Liver (tissue), 10 donors: ENCODE measurements at places on chromosomes 5 and 9. TPM values are rescaled to one million over a fixed set of nuclear protein-coding genes. Genes with fewer than 3 reads are reported as not detected.

LMX1B gene
- not detected for total RNA-seq

- DNase-seq, result peak; percentile 23
Observed at GRCh38 chr5:133390416-133391353, 221.7 kb downstream of the FSTL4 start.

- DNase-seq, result no peak
Observed at GRCh38 chr5:179199246-179199645, 139.1 kb downstream of the ZNF354C start.

- DNase-seq, result no peak
Observed at GRCh38 chr5:111348661-111349329, 124.6 kb downstream of the CAMK4 start.

BAAT gene
- total RNA-seq, result 167 TPM

GRCh38 chr5:168852329-168852728, 273.2 kb upstream of the PANK3 start:
- no peak for DNase-seq

DNA sequence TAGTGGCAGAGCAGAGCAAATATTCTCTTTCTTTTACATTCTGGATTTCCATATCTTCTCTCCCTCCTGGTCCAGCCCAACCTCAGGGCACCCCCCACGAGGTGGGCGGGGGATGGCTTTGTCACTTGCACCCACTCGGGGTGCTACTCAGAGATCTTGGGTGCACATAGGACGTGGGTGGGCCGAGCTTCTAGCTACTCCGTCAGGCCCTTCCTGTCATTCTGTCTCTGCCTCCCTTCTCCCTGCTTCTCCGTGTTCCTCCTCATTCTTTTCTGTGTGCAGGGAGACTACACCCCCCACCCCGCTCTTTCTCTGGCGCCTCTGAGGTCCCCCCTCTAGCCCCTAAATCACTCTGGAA, 19.5 kb downstream of the PCDHGC5 start:
- no peak for DNase-seq

DNA sequence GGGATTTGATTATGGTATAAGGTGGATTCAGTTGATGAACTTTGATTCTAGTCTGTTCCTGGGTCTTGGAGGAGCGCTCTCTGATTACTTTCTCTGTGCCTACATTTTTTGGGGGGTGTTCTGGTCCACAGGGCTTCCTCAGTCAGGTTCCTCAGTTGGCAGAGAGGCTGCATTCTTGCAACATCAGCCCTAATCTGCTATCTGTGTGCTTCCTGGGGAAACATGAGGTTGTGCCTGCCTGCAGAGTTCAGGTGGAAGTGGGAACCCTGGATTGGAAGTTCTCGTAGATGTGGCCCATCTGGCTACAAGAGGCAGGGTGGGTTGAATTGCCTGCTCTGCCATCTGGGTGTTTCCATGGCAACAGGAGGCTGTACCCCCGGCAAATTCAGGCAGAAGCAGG, 24.5 kb downstream of the POLK start:
- no peak for DNase-seq

TAF11L5 gene
- not detected for total RNA-seq

- DNase-seq, result no peak
Observed at GRCh38 chr5:6780802-6781391, 67.7 kb downstream of the TENT4A start.

- DNase-seq, result no peak
Observed at GRCh38 chr5:9716838-9717281, 86.7 kb upstream of the TAS2R1 start.

DNA sequence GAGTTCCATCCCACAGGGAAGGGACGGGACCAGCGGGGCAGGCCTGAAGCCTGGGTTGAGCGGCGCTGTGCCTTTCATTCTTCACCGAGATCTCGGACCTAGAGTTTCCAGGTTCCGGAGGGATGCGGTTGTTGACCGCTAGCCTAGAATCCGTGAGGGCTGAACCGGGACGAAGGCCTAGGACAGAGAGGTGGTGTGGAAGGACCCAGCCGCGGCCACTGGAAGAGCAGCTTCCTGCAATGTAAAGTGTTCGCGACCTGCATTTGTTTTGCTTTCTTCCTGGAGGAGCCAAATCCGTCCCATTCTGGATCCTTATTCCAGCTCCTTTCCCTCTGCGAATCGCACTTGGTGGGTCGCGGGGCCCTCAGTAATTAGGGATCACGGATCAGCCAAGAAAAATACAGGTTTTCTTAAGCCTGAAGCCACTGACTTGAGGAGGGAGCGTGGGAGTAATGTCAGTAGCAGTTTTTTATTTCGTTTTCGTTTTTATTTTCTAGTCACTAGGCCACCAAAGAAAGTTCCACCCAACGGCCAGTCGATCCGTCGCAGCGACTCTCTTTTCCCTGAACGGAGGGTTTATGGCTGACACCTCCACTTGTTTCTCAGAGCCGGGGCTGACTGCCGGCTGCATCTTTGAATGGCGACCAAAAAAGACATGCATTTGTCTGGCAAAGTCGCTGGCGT, 48.6 kb downstream of the ANXA2R start:
- no peak for DNase-seq

DNA sequence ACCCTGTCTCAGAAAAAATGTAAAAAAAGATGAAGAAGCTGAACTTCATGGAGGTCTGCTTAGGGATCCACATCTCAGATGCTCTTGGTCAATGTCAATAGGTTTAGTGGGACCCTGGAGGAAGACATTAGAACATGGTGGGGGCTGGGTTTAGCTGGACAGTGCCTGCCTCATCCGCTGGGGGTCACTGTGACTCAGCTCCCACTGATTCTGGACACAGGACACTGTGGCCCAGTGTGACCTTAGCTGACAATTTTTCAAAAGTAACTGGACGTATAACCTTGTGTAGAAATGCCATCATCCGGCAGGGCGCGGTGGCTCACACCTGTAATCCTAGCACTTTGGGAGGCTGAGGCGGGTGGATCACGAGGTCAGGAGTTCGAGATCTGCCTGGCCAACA, 7.3 kb upstream of the HNRNPAB start:
- peak; percentile 34 for DNase-seq

- DNase-seq, result no peak
Observed at GRCh38 chr5:96790961-96791504, 16.7 kb downstream of the ERAP1 start.

SGTB gene
- 3.2 TPM for total RNA-seq

PAEP gene
- total RNA-seq, result not detected

GRCh38 chr9:79824265-79824664, 252.5 kb downstream of the TLE4 start:
- DNase-seq, result no peak

FBP2 gene
- not detected for total RNA-seq

- DNase-seq, result no peak
Observed at GRCh38 chr5:107476783-107477182, 194.0 kb downstream of the EFNA5 start.

- no peak for DNase-seq
Observed at GRCh38 chr5:127577458-127577857, 60.0 kb downstream of the PRRC1 start.

- DNase-seq, result no peak
Observed at GRCh38 chr5:89560696-89561095, 677.7 kb upstream of the MEF2C start.

- peak; percentile 45 for DNase-seq
Observed at GRCh38 chr9:100427366-100428263, 672 bp downstream of the MSANTD3 start.

GRCh38 chr5:173682313-173682712, 65.9 kb upstream of the BOD1 start:
- no peak for DNase-seq
